D721Med (cell line): ENCODE measurements at places on chromosomes 12 and 14.

DNA sequence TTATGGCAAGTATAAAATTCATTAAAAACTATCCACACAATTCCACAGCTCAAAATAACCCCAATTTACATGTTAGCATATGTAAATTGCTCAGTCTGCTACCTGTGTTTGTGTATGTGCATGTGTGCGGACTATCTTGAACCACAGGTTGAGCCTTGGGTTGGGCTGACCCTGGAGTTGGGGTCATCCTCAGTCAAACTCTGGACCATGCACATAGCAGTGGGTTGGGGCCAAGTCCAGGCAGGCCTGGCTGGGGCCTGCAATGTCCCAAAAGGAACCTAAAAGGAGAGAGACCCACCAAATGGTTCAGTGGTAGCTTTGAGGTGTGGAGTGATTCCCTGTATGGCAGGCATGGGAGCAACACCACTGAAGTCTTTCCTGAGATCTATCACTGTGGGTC is 156.1 kb downstream of the FOXN3 start:
- no peak for DNase-seq

- no peak for DNase-seq
Observed at GRCh38 chr12:113860950-113861349, 105.2 kb downstream of the RBM19 start.

GRCh38 chr14:73047808-73048207 is 10.5 kb upstream of the RBM25 start:
- no peak for DNase-seq

DNA sequence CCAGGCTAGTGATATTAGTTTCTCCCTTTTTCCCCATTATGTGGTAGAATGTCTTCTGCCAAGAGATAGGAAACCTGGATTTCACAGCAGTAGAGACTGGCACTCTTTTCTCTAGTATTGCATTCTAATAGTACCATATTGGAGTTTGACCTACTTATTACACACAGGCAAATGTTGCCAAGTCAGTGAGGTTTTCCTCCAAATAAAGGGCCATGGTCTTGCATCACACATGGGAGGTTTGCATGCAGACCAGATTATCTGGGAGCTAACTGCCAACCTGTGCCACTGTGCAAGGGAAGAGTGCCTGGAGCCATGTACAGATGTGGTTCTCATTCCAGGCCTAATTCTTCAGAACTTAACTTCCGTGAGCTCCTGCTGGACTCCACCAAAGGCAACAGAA is 113.3 kb downstream of the ANO6 start:
- DNase-seq, result no peak

GRCh38 chr14:59363531-59364226 is 101.5 kb downstream of the GPR135 start:
- no peak for DNase-seq

- no peak for DNase-seq
Observed at GRCh38 chr14:64082837-64083236, 211.3 kb downstream of the ESR2 start.
